CD4-positive, alpha-beta T cell treated with Interleukin-6 for 4 hours (primary cell): ENCODE measurements at places on chromosomes 3 and 15.

DNA sequence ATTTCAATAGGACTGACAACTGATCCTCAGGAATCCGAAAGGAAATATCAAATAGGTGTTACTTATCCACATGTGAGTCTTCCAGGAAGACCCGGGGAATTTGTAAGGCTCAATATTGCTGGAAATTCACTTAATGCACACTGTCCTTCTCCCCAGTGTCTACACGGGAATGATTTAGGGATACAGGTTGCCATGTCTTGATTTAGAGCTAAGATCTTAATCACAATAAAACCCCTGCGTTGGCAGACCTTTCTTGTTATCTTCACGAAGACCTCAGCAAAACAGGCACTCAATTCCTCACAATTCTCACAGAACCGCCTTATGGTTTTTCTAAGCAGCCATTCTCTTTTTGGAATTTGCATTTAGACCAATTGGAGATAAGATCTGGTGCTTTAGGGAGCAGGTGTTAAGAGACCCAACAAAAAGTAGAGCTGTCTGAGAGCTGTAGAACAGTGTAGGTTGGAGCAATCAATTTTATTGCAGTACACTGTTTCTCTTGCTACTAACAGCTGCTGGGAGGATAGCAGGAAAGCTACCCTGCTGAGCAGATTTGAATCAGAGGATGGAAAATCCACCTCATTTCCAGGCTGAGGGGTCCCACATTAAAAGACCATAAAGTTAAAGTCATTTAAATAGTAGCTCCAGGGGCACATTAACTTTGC, 925.7 kb downstream of the EPHA3 start:
- DNase-seq: no peak

DNA sequence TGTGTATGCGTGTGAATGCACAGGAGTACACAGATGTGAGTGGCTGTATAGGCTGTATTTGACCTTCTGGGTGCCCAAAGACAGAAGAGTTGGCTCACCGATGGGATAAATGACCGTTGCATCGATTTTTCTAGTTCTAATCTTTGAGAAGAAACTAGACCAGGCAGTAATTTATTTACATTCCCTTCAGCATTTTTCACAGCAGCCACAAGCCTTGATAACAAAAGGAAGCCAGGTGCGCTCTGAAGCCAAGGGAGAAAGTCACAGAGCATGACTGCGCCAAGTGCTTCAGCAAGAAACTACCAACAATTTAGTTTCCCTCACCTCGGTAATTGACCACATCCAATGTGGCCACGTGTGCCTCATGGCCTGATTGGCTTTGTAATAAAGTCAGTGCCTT, 5.9 kb upstream of the FAM3D start:
- no peak for DNase-seq

- DNase-seq: no peak
Observed at GRCh38 chr3:15664144-15664543, 62.6 kb downstream of the BTD start.

DNA sequence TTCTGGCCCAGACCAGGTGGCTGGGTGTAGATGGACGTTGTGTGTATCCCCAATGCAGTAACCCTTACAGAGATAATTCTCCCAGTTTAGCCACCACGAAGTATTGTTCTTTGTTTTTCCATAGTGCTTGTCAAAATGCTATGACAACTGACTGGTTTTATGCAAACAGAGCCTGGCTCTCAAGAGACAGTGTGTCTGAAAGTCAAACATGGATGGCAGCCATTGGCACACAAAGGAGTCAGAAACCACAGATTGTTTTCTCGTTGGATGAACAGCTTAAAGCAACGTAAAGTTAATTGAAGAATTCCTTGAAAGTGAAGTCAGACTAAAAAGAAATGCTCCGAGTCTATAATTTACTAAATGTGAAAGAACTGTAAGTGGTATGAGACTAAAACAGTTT, 91.2 kb downstream of the FILIP1L start:
- DNase-seq: no peak

GRCh38 chr3:76432396-76432795, 607.5 kb upstream of the ROBO2 start:
- no peak for DNase-seq

DNA sequence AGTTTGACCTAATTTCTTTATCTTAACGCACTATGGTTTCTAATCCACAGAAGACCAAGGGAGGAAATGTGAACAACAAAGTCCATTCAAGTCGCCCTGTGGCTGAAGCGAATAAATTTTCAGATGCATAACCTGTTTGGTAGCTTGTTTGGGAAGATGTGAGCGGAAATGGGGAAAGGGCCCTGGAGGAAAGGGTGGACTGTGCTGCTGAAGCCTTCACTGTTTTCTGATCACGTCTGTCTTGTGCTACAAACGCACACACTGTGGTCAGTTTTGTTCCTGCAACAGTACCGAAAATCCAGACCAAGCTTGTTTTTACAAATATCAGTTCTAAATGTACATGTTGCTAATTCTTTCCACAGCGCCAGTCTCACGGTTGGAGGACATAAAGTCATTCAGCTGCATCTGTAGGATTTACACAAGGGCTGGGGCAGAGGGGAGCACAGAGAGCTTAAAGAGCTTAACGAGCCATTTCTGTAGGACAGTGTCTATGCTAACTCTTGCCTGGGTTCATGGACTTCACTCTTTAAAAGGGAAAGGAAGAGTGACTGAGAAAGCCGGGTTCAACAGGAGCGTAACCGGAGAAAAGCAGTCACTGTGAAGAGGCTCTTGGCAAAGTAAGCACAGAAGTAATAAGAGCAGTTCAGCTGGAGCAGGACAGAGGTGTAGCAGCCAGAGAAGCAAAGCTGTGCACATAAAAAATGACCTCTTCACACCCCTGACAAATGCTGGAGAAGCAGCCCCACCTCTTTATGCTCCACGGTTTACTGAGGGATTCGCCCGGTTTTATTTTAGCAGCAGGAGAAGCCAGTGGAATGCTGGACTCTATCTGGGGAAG, 66.6 kb downstream of the USF3 start:
- no peak for DNase-seq

DNA sequence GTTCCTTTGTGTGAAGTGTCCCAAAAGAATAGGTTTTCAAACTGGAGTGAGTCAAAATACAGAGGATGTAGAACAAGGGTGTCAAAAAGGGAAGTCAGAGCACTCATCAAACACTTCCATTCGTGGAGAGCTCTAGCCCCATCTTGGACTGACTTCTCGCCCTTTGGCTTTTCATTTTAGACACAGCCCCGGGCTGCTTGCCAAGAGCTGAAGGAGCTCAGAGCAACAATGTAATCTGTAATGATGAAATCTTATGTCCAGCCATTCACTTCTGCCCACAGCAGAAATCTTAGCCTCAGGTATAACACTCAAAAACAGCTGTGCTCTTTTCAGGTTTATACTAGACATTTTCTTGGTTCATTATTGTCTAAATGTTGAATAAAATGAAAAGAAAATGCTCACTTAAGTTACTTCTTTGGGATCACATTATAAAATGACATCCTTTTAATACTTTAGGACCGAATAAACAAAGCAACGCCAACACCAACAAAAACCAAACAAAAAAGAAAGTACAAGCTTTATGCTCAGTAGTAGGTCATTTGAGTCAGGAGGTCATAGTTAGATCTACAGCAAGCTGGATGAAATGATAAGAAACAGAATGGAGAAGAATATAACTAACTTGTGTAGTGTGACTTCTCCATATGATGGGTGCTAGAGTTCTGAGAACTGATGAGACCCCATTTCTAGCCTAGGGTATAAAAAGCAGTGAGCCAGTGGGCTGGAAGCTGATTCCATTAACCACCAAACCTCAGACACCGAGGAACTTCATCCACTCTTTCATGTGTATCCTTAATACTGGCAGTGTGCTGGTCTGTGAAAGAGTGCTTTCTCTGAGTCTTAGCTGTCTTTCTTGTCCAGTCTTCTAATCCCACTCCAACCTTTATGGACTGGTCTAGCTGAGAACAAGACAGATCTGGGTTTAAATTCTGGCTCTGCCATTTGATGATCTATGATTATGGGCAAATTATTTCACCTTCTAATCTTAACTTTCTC, 131.8 kb upstream of the SLC7A14 start:
- DNase-seq: no peak

DNA sequence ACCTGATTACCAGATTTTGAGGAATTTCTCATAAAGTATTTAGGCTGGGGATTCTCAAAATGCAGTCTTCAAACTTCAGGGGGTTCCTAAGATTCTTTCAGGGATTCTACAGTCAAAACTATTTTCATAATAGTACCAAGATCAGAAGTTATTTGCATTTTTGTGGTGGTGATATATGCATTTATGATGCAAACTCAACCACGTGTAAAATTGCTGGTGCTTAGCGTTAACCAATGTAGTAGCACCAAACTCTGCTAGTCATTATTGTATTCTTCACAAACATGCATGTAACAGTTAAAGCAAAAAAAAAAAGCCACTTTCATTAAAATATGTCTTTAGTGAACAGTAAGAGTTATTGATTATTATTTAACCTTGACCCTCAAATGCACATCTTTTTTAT, 274.9 kb upstream of the DNAJC19 start:
- no peak for DNase-seq

DNA sequence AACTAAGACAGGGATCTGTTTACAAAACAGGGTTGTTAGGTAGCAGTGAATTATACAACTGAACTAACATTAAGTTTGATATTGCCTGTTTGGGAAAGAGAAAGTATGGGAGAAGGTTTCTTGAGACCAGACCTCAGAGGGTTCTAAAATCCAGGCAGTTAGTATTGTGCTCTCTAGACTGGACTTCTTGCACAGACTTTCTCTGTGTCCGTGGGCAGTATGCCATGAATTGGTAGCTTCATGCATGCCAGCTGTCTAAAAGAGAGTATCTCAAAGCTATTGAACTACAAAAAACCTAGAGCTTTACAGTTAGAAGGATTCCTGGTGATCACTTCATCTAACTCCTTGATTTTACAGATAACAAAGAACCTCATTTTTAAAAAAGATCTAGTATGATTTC, 12.5 kb downstream of the SAMD7 start:
- DNase-seq: no peak

DNA sequence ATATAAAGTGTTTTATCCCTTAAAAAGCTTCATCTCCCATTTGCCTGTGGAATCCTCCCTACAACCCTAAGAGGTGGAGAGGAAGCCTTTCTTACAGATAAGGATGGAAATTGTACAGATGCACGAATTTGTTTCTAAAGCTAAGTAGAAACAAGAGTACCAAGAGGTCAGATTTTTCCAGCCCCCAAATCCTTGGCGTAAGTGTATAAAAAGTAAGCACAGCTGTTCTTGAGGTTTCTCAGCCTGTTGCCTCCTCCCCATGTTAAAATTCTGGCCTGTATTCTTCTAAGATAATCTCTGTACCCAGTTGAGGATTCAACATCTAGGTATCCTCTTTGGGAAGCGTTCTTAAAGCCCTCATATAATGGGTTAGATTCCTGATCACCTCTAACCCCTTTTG, 34.9 kb downstream of the RAB7A start:
- DNase-seq: no peak

DNA sequence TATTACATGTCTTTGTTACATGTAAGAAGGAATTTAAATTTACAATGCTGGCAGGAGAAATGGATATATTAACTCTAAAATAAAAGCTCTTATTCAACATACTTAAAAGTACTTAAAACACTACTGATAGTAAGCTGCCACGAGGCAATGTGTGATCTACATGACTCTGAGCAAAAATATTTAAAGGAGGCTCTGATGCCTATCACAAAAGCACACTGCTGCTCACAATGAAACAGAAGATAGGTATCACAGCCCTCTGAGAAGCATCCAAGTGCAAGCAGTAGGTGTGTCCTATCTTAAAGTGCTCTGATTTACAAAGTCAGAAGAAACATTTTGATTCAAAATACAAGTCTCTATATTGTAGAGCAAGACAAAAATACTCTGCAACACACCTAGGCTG, 371.2 kb upstream of the WNT5A start:
- no peak for DNase-seq

- DNase-seq: no peak
Observed at GRCh38 chr15:39153058-39153714, 427.7 kb upstream of the THBS1 start.

GRCh38 chr3:9097495-9097894, 134.2 kb upstream of the RAD18 start:
- DNase-seq: no peak

DNA sequence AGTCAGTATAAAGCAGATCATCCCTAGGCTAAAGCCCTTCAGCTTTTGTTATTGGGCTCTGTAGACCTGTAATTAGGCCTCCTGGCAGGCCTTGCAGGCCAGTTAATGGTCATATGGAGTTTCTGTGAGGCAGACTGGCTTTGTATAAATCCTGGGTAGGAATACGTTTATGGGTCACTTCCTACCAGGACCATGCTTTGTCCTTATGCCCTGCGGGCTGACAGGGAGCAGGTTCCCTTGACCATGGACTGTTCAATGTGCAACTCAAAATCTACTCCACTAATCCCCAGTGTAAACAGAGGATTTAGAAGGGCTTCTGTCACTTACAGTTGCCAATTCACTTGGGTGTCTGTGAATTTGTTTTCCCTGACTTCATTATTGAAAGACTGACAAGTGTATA, 202.7 kb upstream of the MLF1 start:
- DNase-seq: no peak

DNA sequence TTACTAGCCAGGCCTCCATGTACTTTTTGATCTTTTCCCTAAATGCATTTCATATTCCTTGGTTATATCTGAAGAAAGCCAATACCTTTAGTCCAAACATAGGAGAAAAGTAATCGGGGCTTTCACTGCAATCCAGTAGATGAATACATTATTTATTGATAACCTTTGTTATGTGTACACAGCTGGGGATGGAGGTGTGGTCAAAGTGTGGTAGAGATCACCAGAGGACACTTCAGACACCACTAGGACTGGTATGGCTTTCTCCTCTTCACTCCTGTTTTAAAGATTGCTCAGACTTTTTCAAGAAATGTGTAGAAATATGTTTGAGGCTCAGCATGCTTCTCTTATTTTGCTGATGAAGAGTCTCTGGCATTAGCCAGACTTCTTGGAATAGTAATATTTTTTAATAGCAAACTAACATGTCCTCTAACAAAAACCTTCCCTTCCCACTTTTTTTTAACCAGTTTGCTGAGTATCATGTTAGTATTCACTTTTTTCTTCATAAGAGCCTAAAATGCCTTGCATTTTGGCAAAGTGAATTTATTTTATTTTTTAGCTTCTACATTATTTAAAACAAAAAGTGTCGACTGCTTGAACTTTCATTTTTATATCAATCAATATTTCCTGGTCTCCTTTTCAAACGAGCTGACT, 65.6 kb upstream of the MBNL1 start:
- DNase-seq: peak; percentile 16

- DNase-seq: no peak
Observed at GRCh38 chr3:37135561-37135960, 38.8 kb downstream of the LRRFIP2 start.

GRCh38 chr15:22959321-22960101, 20.7 kb downstream of the CYFIP1 start:
- DNase-seq: no peak

GRCh38 chr15:56967336-56967735, 48.9 kb downstream of the TCF12 start:
- no peak for DNase-seq

DNA sequence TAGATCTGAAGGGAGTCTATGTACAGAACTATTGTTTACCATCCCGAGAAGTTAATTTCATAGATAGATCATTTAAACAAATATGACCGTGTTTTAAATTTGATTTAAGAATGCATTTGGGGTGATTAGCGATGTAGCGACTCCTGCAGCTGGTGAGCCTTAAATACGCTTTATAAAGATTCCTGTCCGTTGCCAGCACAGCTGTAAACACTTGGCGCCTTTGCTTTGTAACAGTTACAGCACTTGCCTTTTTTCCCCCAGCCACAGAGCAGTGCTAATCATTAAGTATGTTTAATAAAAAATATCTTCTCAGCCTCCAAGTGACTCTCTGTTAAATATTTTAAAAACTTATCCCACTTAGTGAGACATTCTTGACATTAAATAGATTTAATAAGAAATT, 333.8 kb downstream of the FEZF2 start:
- no peak for DNase-seq
